ENCODE measurements at places on chromosomes 3 and 15.

DNA sequence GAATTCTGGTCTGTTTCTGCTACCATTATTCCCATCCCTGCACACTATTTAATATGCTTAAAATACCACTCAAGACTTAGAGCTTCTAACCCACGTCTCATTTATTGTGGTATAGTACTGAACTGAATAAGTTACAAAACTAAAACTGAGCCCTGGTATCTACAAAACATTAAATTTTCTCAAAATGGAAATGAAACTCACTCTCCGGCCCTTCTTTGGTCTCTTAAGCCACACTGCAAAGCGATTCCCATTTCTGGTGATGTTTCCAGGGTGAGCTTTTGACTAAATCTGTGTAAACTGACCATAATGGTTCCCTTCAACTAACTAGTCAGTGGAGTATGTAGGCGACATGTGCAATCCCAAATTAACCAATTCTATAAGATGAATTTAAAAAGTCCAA, 18.6 kb downstream of the KPNA4 start:
- DNase-seq: no peak

GRCh38 chr3:129738172-129738571, 131.7 kb upstream of the PLXND1 start:
- no peak for DNase-seq

DNA sequence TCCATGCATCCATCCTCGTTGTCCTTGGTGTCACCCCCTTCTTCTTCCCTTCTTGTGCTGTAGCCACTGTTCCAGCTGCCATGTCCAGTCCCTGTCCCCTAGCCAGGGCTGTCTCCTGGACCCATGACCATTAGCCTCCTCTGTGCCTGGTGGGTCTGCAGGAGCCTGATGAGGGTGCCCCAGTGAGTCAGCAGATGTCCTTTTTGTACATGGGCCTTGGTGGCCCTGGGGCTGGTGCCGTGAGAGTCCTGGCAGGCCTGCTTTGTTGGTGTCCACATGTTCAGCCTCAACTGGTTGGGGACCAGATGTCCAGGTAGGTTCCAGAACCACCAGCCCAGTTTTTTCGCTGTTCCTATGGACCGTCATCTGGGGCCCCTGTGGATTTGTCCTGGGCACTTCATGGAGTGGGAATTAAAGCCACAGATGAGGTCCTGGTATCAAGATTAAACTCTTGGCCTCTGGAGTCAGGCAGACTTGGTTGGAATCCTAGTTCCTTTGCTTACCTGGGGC, 66.1 kb downstream of the FBLN2 start:
- DNase-seq: no peak

DNA sequence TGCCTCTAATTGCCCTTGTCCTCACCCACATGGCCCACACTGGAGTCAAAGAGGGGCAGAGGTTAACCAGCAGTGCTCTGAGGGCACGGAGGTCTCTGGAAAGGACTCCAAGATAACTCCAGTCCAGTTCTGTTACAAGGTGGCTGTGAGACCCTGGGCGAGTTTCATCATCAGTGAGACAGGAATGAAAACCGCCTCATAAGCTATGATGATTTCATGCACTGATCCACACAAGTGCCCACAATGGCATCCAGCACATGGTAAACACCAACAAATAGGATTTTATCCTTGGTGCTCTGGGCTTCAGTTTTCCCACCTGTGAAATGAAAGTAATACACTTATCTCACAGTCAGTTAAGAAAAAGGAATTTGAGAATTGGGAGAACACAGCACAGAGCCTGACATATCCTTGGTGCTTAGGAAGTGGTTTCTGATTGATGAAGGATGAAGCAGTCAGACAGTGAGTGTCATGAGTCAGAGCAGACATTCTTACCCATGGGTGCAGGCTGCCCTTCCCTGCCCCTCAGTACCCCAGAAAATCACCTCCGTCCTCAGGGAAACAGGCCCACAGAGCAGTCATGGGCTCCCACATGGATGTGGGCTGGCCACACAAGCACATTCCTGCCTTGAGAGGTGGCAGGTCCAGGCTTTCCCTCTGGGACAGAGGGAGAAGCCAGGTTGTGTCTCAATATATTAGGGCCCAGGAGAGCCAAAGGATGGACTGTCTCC, 48.4 kb downstream of the DAPK2 start:
- no peak for DNase-seq

GRCh38 chr15:25741256-25741580, 121.9 kb downstream of the ATP10A start:
- no peak for DNase-seq

DNA sequence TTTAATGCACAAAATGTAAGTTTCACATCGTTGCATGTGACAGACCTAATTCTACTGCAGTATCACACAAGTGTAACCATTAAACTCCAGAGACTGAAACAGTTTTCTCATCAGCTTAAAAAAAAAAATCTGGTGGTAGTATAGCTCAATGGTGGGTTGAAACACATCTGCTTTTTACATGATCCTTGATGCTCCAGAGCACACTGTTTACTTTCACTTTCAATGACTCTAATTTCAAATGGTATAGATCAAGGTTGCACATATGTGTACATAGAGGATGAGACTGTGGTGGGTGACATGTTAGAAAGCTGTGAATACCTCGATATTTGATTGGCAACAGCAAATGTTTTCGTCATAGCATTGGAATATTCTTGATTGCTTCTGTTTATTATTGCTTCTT, 22.4 kb downstream of the MCTP2 start:
- no peak for DNase-seq

DNA sequence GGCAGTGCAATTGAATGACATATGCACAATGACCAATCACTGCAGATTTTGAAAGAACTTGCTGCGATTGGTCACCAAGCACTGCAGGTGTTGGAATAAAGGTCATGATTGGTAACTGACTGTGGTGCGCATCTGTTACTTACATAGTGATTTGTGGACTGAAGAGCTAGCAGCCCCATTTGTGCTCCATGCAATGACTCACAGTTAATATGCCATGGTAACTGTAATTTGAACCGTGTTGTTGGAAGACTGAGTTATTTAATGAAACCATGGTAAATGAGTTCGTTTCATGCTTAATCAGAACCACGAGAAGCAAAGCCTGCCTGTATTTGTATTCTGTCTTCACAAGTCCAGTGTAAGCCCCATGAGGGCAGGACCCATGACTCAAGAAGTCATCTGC, 220.5 kb downstream of the TJP1 start:
- no peak for DNase-seq

Data from activated naive CD4-positive, alpha-beta T cell treated with Interleukin-2 at 50 U/mL for 16 hours (primary cell).